ENCODE measurements at places on chromosomes 2 and 18. TPM values are rescaled to one million over a fixed set of nuclear protein-coding genes. Genes with fewer than 3 reads are reported as not detected.

DNA sequence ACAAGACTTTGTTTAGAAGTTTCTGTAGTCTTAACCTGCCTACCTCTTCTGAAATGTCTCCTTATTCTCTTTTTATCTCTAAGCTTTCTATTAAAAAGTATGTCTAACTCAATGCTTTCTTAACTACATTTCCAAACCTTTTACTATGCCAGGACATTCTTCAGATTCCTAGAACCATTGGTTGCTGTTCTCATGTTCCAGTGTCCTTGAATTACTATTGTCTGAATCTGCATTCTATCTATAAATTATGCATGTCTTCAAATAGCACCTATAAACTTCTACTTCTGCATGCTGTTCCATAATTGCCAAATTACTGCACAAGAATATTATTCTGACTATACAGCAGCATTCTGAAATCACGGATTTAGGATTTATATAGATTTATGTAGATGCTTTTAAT is 166.0 kb upstream of the VWC2L start:
- no peak overlapping the region for H3K4me3 ChIP-seq
- no peak overlapping the region for H3K27ac ChIP-seq
- no peak for DNase-seq
- H3K36me3 ChIP-seq: no peaks in the 10 kb centered on the region

- no peak overlapping the region for H3K4me3 ChIP-seq
- no peak overlapping the region for H3K27ac ChIP-seq
- H3K27me3 ChIP-seq: no peaks in the 10 kb centered on the region
- DNase-seq: no peak
- H3K36me3 ChIP-seq: no peaks in the 10 kb centered on the region
Measured at GRCh38 chr18:63701952-63702351, 808 bp upstream of the SERPINB11 start.

DNA sequence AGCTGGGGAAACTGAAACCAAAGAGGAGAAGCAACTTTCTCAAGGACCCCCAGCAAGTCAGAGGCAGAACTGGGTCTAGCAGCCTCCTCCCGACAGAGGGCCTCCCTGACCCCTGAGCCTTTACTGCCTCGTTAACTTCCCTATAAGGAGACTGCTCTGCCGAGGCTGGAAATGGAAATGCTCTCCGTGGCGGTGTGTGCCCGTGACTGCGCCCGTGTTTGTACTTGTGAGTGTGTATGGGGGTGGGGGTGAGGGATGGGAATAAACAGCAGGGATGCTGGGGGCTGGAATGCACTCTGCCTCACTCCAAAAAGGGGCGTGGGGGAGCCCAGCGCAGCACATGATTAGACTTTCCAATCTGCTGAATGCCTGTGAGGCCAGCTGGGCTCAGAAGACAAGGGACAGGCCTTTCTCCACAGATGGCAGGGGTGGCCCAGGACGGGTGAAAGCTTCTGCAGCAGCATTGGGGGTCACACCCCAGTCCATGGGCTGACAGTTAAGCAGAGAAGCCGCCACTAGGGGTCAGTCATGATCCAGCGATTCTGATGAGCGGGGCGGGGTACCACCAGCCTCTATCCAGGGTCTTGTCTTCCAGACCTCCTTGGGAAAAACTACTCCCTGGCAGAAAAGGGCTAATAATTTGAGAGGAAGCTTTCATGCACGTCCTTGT is 26.8 kb downstream of the MPHOSPH10 start:
- H3K27ac ChIP-seq: no peak overlapping the region
- DNase-seq: peak; percentile 5
- H3K27me3 ChIP-seq: no peaks in the 10 kb centered on the region
- H3K36me3 ChIP-seq: no peaks in the 10 kb centered on the region
- H3K4me1 ChIP-seq: peaks cover 15% of the 10 kb centered on the region

DNA sequence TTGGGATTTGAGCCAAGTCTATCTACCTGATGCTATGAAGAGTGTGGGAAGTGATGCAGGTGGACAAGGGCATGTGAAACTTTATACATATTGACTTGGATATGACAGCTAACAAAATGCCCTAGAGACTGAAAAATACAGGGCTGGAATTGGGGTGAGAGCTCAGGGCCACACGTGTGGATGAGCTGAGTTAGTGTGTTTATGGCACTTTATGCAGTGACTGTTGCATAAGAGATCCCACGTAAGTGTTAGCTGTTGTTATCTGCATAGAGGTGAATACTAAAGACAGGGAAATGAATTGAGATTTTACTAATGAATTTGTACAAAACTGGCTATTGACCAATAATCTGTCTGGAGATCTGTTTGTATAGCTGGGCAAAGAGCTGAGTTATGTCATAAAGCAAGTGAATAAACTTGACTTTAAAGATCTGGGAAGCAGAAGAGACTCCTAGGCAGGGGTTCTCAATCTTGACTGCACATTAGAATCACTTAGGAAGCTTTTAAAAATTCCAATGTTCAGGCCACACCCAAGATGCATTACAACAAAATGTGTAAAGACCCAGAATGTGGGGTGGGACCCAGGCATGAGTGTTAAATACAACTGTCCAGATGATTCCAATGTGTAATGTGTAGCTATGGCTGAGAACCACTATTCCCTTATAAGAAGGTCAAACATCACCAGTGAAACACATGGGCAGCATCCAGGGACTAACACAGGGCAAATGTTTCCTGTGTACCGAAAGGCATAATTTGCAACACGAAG is 74.2 kb upstream of the STK17B start:
- H3K4me3 ChIP-seq: no peak overlapping the region
- DNase-seq: no peak
- no peak overlapping the region for H3K27ac ChIP-seq
- H3K36me3 ChIP-seq: no peaks in the 10 kb centered on the region
- peaks cover 3% of the 10 kb centered on the region for H3K4me1 ChIP-seq

DNA sequence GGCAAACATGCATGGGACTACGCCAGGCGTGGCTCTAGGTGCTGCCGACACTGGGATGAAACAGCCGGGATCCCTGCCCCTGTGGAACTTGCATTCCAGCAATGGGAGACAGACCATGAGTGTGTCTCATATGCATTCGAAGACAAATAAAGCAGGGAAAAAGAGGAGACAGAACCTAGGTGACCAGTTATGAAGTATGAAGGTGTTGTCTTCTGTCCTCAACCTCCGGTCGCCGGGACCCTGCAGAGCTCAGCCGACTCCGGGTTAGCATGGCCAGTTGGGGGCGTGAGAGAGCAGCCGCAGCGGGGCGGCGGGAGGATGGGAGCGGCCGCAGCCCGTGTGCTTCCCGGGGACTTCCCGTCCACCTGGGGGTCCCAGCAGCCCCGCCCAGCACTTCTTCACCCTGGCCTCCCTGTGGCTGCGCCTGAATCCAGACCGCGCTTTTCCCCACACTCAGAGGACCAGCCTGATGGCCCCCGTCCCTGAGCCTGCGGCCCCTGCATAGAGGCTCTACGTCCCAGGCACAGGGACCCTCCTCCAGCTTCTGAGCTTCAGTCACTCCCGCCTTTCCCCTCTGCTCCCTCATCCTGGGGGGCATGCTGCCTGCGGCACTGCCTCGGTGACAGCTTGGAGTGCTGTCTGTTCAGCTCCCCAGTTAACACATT is 11.4 kb downstream of the ID2 start:
- no peaks in the 10 kb centered on the region for H3K36me3 ChIP-seq

GRCh38 chr2:111671426-111672150 is 212.4 kb downstream of the ANAPC1 start:
- peak overlapping the region; percentile 21 for H3K27ac ChIP-seq
- DNase-seq: no peak
- H3K36me3 ChIP-seq: no peaks in the 10 kb centered on the region
- H3K27me3 ChIP-seq: no peaks in the 10 kb centered on the region

GRCh38 chr18:12837747-12838146 is 46.3 kb downstream of the PTPN2 start:
- H3K27ac ChIP-seq: no peak overlapping the region
- H3K4me3 ChIP-seq: peak overlapping the region; percentile 50
- H3K36me3 ChIP-seq: no peaks in the 10 kb centered on the region

DNA sequence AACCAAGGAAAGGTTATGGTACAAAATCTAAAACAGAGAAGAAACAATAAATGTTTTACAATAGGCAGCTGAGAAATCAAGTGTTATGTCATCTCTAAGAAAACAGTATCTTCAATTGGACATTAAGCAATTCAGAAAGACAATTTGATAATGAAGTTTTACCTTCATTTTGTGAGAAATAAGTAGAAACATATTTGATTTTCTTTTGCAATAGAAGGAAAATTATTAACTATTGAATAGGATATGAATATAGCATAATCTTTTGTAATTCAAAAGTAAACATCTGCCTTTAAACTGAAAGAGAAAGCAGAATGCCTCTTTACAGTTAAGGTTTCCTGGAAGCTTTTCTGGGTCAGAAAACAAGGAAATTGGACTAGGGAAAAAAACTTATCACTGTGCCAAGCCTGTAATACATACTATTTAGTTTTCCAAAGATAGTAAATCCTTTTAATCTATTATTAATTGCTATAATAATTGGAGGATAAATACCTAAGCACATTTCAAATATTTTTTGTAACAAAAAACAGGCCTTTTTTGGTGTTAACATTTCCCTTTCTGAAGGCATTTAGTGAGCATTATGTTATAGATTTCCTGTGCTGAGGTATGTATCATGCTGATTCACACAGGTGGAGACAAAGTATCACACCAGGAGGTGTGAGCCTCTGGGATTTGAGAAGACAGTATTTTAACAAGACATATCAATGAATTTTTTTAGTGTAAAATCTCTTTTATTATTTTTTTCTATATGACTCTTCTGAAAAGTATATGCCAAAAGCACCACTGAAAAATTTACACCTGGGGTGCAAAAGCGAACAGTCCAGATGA is 947.0 kb upstream of the CDH2 start:
- H3K27me3 ChIP-seq: no peaks in the 10 kb centered on the region
- no peak overlapping the region for H3K27ac ChIP-seq
- no peaks in the 10 kb centered on the region for H3K4me1 ChIP-seq
- H3K36me3 ChIP-seq: no peaks in the 10 kb centered on the region

- H3K4me1 ChIP-seq: peaks cover 16% of the 10 kb centered on the region
Measured at GRCh38 chr18:41391616-41392595, 563.1 kb upstream of the PIK3C3 start.

Gene CCDC121
- 3.1 TPM for total RNA-seq

Gene PAIP2B
- 13.9 TPM for total RNA-seq
